ENCODE measurements at places on chromosomes 13 and 19. TPM values are rescaled to one million over a fixed set of nuclear protein-coding genes. Genes with fewer than 3 reads are reported as not detected.

AKAP8 gene
- 41.6 TPM for total RNA-seq

ELSPBP1 gene
- total RNA-seq: not detected

LRRC4B gene
- total RNA-seq: 7.4 TPM

NCR1 gene
- total RNA-seq: 0.72 TPM

Data from A375 (cell line).